ENCODE measurements at places on chromosomes 5 and 9. TPM values are rescaled to one million over a fixed set of nuclear protein-coding genes. Genes with fewer than 3 reads are reported as not detected.

- no peak overlapping the region for H3K27ac ChIP-seq
- H3K36me3 ChIP-seq = no peaks in the 10 kb centered on the region
- H3K27me3 ChIP-seq = no peaks in the 10 kb centered on the region
- no peak overlapping the region for H3K4me3 ChIP-seq
- H3K4me1 ChIP-seq = no peaks in the 10 kb centered on the region
These were observed 177.3 kb downstream of the SMARCA2 start for GRCh38 chr9:2192356-2192979.

DNA sequence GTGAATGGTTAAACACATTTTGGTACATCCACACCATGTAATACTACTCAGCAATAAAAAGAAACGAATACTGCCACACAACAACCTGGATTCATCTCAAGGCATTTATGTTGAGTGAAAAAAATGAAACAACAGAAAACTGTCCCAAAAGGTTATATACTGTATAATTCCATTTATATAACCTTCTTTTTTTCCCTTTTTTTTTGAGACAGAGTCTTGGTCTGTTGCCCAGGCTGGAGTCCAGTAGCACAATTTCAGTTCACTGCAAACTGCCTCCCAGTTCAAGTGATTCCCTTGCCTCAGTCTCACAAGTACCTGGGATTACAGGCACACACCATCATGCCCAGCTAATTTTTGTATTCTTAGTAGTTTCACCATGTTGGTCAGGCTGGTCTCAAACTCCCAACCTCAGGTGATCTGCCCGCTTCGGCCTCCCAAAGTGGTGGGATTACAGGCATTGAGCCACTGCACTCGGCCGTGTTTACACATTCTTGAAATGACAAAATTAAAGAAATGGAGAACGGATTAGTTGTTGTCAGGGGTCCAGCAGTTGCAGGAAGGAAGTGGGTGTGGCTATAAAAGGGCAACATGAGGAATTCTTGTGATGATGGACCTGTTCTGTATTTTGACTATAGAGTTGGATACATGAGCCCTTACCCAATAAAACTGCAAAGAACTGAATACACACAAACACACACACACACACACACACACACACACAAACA is 17.4 kb downstream of the PPP6C start:
- H3K36me3 ChIP-seq = no peaks in the 10 kb centered on the region
- H3K27me3 ChIP-seq = no peaks in the 10 kb centered on the region
- H3K4me3 ChIP-seq = no peak overlapping the region
- H3K27ac ChIP-seq = no peak overlapping the region

- no peaks in the 10 kb centered on the region for H3K4me1 ChIP-seq
- DNase-seq = no peak
- no peaks in the 10 kb centered on the region for H3K36me3 ChIP-seq
- H3K4me3 ChIP-seq = peak overlapping the region; percentile 45
These were observed 516 bp upstream of the DMRT2 start for GRCh38 chr9:1049641-1050040.

GRCh38 chr9:133103987-133104505 is 17.0 kb downstream of the RALGDS start:
- H3K27me3 ChIP-seq = no peaks in the 10 kb centered on the region
- H3K36me3 ChIP-seq = peaks cover 96% of the 10 kb centered on the region
- DNase-seq = peak; percentile 45
- H3K27ac ChIP-seq = no peak overlapping the region

SLC12A2 gene
- total RNA-seq = 168 TPM
